ENCODE measurements at places on chromosomes 16 and 17.

GRCh38 chr16:72976438-72977064 is 71.4 kb downstream of the ZFHX3 start:
- no peak for DNase-seq

- no peak for DNase-seq
Observed at GRCh38 chr17:28706471-28707338, 5.0 kb downstream of the PROCA1 start.

GRCh38 chr17:50361561-50362480 is 11.2 kb downstream of the MRPL27 start:
- DNase-seq = peak; percentile 33

GRCh38 chr17:14547016-14547415 is 246.1 kb downstream of the HS3ST3B1 start:
- no peak for DNase-seq

DNA sequence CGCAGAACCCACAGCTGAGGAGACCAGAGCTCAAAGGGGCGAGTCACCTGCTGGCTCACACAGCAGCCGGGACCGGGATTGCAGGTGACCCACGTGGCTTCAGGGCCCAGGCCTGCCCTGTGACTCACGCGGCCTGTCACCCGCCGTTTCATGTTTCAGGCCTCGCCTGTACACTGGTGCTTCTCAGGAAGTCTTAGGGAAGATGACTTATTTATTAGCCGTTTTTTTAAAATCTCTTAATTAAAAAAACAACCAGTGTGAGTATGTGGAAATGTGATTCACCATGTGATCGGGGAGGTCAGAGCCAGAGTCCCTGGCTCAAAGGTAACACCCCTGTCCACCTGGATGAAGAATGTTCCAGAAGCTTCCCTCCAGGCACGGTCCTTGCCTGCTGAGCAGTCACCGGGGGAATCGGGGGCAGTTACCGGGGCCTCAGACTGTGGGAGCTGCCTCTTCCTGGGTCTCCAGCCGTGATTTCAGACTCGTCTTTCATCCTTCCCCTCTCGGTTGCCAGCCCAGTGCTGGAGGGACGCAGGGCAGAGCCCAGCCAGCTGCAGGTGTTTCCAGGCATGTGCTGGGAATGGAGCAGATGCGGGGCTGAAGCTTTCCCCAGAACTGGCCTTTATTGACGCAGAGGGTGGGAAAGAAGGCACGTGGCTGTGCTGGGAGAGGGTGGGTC is 49.3 kb downstream of the CMIP start:
- DNase-seq = peak; percentile 52

GRCh38 chr16:79871906-79872305 is 271.4 kb upstream of the MAF start:
- DNase-seq = no peak

Measured in stimulated activated CD8-positive, alpha-beta memory T cell treated with anti-CD3 and anti-CD28 coated beads, Interleukin-4, amount 100 ng/mL, for 24 hours (primary cell).